ENCODE measurements at places on chromosomes 13 and 19.

- no peak for DNase-seq
Measured at GRCh38 chr13:108734676-108735075, 105.3 kb downstream of the MYO16 start.

DNA sequence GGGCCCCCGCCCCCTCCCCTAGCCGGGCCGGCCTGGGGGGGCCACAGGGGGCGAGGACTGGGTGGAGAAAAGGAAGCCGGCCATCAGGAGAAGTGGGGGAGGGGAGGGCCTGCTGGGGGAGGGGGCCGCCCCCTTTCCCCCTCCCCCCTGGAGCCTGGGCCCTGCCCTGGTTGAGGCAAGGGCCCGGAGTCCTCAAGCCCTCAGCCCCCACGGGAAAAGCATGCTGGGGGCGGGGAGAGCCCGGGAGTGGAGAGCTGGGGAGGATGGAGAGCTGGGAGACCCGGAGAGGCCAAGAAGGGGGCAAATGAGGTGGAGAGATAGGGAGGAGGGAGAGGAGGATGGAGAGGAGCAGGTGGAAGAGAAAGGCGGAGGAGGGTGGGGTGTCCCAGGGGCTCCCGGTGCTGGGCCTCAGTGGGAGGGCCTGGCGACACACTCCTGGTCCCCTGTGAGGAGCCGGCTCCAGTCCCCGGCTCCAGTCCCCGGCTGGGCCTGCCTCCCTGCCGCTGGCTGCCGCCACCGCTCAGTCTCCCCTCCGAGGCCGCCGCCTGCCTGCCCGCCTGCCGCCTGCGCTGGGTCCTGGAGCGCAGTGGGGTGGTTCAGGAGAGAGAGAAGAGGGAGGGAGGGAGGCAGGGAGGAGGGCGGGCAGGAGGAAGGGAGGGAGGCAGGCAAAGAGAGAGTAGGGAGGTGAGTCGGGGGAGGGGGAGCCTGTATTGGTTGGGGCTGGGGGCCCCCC is at the start of gene GRIK5:
GRIK5 (minus strand) TSS at position 588 of the 733 bp plus-strand sequence. CDS start 4,436 bp downstream, outside the sequence.
- DNase-seq: no peak

GRCh38 chr19:28155265-28155664 is 1057.7 kb downstream of the UQCRFS1 start:
- no peak for DNase-seq

- DNase-seq: no peak
Measured at GRCh38 chr13:83563499-83563898, 318.8 kb downstream of the SLITRK1 start.

DNA sequence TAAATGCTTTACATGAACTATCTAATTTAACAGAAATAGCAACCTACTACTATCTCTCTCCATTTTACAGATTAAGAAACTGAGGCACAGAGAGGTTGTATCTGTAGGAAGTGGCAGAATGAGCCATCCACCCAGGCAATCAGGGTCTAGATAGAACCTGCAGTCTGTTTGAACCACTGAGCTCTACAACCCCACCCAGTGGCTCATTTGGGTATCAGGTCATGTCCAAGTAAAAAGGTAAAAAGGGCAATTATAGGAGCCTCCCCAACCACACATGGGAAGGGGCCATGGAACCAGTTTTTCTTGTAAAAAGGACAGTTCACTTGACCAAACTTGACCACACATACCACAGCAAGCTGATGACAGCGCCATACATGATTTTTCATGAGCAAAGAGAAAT is 92.9 kb upstream of the SGCG start:
- no peak for DNase-seq

GRCh38 chr19:38978326-38978689 is 2.8 kb upstream of the FBXO17 start:
- DNase-seq: no peak

DNA sequence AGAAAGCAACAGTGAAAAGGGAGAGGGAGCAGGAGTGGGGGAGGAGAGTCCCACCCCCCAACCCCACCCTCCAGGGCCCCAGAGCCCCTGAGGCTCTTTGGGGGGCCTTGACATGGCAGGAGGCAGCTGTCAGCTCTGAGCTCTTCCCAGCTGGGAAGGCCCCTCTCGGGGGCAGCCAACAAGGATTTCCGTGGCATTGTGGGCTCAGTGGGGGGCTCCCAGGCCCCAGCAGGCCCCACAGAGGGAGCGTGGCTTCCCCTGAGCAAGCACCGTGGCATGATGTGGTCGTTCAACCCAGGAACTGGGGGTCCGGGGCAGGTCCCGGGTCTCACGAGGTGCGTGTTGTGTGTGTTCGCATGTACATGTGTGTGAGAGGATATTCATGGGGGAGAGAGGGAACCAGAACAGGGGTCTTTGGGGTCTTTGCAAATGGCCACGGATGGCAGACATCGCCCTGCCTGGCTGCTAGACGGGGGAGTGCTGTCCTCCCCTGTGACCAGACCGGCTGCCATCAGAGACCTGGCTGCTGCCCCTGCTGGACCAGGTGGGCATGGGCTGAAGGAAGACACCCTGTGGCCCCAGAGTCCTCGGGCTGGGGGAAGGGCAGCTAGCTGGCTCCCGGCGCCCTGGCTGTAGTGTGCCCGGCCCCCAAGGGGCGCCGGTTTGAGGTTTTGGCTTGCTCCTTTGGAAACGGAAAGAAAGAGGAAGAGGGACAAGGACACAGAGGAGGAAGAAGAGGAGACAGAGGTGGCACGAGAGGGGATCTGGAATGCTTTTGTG is 3.7 kb upstream of the AKAP8L start:
- DNase-seq: no peak

GRCh38 chr19:10762656-10763055 is 44.8 kb downstream of the DNM2 start:
- no peak for DNase-seq

- DNase-seq: no peak
Measured at GRCh38 chr19:18119717-18120105, 22.1 kb downstream of the MAST3 start.

All from mammary epithelial cell (primary cell).